ENCODE measurements at places on chromosomes 16 and 17.

DNA sequence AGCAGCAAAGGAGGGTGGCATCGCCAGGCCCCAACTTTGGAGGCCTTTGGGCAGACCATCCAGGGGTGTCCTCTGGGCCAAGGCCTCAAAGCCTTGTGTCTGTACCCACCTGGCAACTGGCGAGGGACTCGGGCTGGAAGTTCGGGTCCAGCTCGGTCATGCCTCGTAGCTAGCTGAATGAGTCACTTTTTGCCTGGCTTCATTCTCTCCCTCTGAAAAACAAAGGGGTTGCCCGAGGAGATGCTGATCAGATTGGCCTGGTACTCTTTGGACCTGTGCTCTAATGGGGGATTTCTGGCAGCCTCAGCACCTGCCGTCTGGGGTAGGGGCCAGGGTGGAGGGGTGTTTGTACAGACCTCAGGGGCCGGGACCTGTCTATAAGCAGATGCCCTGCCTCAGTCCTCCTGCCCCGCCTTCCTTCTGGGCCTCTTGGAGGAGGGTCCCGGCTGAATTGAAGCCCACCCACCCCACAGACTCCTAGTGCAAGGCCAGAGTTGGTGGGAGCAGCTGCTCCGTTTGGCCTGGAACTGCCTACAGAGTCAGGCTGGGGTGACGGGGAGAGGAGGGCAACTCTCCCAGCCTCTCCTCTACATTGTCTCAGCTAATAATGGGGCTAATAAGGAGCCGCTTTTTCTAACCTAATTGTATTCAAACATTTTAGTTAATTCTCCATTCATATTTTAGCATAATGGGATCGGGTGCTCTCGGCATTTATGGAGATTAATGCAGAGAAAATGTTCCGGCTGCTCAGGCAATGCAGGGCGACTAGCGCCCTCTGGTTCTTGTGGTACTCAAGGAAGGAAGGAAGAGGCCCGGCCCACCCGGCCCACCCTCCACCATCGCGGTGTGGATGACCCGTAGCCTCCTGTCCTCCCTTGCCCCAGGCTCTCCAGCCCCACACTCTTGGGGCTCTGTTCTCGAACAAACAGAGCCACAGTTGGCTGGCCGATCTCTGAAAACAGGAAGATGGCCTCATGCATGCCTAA is 21.4 kb upstream of the ABCC3 start:
- DNase-seq, result no peak

DNA sequence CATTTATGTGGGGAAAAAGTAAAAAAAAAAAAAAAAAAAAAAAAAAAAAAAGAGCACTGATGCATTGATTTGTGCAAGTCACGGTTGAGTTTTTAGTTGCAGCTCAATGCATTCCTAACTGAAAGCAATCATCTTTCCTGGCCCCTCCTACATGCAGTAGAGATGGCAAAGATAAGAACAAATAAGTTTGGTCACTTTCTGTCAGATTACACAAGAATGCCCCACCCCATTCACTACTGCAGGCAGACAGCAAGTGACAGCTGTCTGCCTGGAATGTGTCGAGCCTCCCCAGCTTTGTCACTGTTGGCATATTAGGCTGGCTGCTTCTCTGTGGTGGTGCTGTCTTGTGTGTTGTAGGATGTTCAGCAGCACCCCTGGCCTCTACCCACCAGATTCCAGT is 243.5 kb downstream of the FOXL1 start:
- DNase-seq, result no peak

DNA sequence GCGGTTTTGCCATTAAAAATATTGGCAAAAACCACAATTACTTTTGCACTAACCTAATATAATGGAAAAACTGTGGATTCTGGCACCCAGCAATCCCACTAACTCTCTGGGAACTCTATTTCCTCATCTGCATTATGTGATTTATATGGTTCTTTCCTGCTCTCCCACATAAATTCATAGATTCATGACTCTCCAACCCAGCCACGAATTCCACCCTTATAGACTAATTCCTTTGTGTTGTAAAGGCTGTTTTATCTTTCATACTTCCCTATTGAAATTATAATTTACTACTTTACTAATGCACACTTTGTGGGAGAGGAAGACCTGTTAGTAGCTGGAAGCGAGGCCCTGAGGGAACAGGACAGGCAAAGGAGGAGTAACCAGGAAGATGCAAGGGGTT is 88.4 kb upstream of the GNAO1 start:
- no peak for DNase-seq

DNA sequence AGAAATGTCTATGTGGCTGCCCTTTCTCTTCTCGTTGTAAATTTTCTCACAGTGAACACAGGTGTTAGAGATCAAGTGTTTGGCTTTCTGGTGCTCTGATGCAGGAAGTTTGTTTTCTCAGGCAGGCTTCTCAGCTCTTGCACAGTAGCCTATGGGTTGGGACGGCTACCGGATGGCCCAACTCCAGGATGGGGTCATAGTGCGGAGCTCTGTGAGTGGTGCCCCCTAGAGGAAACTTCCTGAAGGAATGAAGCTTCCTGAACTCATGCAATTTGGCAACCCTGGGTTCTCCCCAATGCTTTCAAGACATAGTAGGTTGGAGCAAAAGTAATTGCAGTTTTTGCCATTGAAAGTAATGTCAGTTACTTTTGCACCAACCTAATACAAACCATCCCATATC is 407.5 kb upstream of the HSBP1 start:
- no peak for DNase-seq

DNA sequence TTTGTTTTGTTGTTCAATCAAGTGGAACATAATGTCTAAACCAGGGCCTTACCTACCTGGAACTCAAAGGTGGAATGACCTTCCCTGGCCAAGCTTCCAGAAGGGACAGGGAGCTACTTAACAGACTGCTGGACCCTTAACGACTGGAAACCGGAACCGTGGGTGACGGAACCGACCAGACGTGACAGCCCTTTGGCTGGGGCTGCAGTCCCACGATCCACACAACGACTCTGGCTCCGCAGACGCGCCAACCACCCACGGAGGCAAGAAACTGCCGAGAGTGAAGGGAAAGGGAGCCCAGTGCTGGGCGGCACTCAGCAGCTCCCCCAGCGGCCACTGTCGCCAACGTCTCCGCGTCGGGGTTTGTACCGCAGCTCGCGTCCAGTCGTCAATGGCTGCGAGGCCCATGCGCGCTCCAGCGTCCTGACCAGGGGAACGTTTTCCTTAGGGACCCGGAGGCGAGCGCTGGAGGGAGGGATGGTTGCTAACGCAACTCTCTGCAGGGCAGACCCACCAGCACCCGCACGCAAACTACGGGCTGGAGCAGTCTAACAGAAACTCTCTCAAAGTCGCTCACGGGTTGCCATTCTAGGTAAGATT is 5.5 kb upstream of the KIF22 start:
- DNase-seq, result peak; percentile 78
